ENCODE measurements at places on chromosomes 11 and 22.

- DNase-seq, result no peak
Measured at GRCh38 chr11:97461934-97462333, 1072.1 kb downstream of the JRKL start.

DNA sequence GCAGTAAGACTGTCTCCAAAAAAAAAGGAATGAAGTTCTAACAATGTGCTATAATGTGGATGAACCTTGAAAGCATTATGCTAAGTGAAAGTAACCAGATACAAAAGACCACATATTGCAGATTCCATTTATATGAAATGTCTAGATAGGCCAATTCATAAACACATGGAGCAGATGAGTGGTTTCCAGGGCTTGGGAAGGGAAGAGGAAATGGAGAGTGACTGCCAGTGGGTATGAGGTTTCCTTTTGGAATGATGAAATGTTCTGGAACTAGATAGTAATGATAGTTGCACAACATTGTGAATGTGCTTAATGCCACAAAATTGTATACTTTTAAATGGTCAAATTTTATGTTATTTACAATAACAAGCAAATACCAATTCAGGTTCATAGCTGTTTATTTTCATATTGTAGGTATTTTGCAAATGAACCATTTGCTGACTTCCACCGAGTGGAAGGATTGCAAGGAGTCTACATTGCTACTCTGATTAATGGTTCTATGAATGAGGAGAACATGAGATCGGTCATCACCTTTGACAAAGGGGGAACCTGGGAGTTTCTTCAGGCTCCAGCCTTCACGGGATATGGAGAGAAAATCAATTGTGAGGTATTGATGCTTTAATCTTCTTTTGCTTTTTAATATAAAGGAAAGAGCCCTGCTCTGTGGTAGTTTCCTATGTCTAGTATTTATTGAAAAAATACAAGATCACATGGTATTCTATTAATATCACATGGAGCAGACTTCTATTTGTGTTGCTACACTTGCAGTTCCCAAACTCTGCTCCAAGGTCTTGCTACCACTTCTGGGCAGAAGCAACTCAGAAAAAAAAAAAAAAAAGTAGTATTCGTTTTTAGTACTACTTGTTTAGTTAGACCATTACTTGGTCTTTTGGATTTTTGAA, 67.7 kb upstream of the SORL1-AS1 start:
- DNase-seq, result no peak

- DNase-seq, result peak; percentile 51
Measured at GRCh38 chr22:30305519-30305905, 16.2 kb upstream of the CASTOR1 start.

- no peak for DNase-seq
Measured at GRCh38 chr11:123273616-123274015, 78.6 kb upstream of the CLMP start.

DNA sequence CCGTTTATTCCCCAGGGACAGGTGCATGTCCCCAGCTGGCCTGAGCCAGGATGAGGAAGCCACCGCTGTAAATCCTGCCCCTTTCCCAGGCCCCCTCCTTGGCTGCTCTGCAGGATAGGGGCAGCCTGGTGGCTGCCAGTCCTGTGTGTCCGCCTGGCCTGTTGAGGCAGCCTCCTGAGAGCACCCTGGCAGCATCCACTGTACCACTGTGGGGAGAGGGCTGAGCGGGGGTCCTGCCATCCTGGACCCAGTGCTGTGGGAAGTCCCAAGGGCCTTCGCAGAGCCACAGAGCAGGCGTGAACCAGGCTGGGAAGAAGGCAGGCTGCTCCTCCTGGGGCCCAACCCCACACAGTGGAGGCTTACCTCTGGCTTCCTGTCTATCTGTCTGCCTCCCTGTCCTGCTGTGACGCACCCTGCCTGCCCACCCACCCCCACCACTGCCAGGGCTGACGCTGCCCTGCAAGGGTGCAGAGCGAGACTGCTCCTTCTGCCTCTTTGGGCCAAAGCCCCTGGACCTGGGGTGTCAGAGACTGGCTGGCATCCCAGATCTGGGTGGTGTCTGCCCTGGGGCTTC, 8.4 kb downstream of the KCTD17 start:
- no peak for DNase-seq

GRCh38 chr22:32788904-32789624, 12.4 kb upstream of the TIMP3 start:
- no peak for DNase-seq

- DNase-seq, result peak; percentile 93
Measured at GRCh38 chr11:46363031-46363407, 15.8 kb downstream of the DGKZ start.

- no peak for DNase-seq
Measured at GRCh38 chr11:43712676-43713075, 32.1 kb downstream of the HSD17B12 start.

GRCh38 chr11:122424636-122425035, 230.9 kb upstream of the UBASH3B start:
- no peak for DNase-seq

- no peak for DNase-seq
Measured at GRCh38 chr22:45261407-45262088, 20.9 kb upstream of the KIAA0930 start.

- no peak for DNase-seq
Measured at GRCh38 chr11:36441610-36442208, 68.4 kb downstream of the TRAF6 start.

GRCh38 chr22:32475468-32476010, 928 bp downstream of the FBXO7 start:
- DNase-seq, result no peak

- DNase-seq, result no peak
Measured at GRCh38 chr11:5258543-5259262, 4.1 kb upstream of the HBG2 start.

DNA sequence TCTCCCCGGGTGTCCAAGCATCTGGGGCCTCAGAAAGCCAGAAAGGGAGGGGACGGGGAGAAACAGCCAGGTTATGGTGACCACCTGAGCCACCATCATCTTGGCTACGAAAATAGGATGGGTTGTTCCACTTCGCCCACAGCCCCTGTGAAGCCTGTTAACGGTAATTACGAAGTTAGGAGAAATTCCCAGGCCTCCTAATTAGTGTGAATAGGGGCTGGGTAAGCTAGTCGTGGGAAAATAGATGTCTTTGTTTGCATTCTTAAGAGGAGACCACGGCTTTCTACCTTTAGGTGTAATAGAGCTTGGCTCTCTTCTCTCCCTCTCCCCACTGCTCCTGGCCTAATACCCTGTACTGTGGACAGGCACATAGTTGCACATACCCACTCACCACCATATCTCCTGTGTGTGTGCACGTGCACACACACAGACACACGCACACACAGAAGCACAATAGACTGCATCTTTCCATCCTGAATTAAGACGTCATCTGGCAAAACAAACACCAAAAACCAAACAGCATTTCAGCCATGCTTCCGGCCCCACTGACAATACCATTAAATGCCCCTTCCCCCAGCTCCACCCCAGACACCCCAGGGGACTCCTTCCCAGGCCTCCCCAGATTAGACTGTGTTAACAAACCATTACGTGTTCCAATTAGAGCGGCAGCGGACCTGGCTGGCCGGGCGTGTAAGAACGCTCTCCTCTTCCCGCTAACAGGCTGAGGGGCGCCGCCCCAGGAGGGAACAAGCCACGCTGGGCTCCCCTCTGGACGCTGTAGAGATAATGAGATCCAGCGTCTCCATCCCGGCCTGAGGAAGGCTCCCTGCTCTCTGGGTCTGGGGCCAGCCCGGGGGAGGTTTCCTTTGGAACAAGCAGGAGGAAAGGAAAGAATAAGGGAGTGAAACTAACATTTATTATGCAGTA, 72.8 kb downstream of the TP53I11 start:
- DNase-seq, result no peak

- DNase-seq, result no peak
Measured at GRCh38 chr11:122248131-122248530, 132.1 kb upstream of the BLID start.

DNA sequence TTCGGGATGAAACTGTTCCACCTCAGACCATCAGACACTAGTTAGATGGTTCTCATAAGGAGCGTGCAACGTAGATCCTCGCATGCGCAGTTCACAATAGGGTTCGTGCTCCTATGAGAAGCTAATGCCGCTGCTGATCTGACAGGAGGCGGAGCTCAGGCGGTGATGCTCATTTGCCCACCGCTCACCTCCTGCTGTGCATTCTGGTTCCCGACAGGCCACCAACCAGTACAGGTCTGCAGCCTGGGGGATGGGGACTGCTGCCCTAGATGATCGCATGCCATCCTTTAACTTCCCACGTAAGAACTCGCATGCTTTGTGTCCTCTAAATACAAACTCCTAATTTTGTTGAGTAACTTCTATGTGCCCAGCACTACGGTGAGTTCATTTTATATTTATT, 62.6 kb downstream of the EFCAB6 start:
- DNase-seq, result no peak

DNA sequence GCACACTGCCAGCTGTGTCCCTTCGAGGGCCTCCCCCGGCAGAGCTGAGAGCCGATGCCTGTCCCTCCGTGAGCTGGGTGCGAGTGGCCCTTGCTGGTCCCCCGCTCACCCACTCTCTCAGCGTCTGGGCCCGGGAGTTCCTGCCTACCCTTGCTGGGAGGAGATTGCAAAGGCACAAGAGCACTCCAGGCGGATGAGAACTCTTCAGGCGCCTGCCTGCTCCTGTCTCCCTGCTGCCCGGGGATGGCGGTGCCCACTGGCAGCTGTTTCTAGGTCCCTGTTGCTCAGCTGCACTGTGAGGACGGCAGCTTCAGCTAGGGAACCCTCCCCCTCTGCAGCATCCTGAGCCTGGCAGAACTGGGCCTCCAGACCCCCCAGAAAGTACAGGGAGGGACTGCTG, 61.1 kb downstream of the FLRT1 start:
- no peak for DNase-seq

DNA sequence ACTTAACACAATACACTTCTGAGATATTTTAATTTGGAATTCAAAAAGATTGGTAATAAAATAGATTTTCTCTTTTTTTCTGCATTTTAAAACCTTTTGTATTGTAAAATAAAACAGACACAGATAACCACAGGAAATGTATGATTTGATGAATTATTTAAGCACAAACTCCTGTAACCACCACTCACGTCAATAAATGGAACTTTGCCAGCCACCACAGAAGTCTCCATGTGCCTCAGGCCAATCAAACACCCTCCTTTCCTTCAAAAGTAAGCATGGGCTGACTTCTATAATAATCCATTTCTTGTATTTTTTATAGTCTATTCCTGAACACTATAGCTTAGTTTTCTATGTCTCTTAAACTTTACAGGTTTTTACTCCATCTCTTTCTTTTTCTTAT, 721.7 kb downstream of the DLG2 start:
- no peak for DNase-seq

- no peak for DNase-seq
Measured at GRCh38 chr22:40000171-40000570, 5.4 kb downstream of the FAM83F start.

DNA sequence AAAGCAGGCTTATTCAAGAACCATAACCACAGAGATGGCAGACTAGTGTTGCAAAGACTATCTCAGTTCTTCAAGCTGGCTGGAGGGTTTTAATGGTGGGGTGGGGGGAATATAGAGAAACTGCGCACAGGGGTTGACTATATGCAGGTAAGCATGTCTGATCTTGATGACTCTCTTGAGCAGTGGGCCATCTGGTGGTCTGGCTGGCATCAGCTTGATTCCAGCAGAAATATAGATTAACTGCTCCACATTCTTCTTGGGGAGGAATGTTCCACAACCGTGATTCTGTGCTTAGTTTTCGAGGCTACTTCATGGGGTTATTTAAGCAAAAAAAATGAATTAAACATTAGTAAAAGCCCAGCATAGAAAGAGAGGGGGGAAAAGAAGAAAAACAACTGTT, 158.8 kb upstream of the PGR start:
- DNase-seq, result no peak

GRCh38 chr11:65547446-65548125, 10.6 kb downstream of the LTBP3 start:
- no peak for DNase-seq

DNA sequence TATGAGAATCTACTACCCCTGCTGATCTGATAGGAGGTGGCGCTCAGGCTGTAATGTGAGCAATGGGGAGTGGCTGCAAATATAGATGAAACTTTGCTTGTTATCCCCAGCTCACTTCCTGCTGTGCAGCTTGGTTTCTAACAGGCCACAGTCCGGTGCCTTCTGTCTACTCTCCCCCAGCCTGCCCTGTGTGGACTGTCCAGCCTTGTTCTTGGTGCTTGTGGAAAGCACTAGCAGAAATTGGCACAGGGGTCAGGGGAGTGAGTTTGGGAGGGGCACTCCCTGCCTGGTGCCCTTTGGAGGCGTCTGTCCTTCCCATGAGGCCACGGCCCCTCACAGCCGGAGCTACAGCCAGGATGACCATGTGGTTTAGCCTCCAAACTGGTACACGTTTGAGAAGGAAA, 14.3 kb downstream of the MOV10L1 start:
- DNase-seq, result no peak
